ENCODE measurements at places on chromosomes 2 and 18. TPM values are rescaled to one million over a fixed set of nuclear protein-coding genes. Genes with fewer than 3 reads are reported as not detected.

The PREB gene
- total RNA-seq: 46.0 TPM

The DUSP19 gene
- total RNA-seq: 2.0 TPM

The ACP1 gene
- 87.8 TPM for total RNA-seq

The CXCR4 gene
- 2,047 TPM for total RNA-seq

The WNT10A gene
- 36.6 TPM for total RNA-seq

The CRYBA2 gene
- not detected for total RNA-seq

The DSEL gene
- 0.37 TPM for total RNA-seq

The NYAP2 gene
- 0.15 TPM for total RNA-seq

The NAT8 gene
- not detected for total RNA-seq

The C2orf81 gene
- total RNA-seq: 8.6 TPM

The SERPINB8 gene
- total RNA-seq: 22.1 TPM

The SP140L gene
- total RNA-seq: 154 TPM

The EFEMP1 gene
- not detected for total RNA-seq

The CACNB4 gene
- 1.1 TPM for total RNA-seq

The NTSR2 gene
- not detected for total RNA-seq

The MOGAT1 gene
- not detected for total RNA-seq

The FIGN gene
- not detected for total RNA-seq

DNA sequence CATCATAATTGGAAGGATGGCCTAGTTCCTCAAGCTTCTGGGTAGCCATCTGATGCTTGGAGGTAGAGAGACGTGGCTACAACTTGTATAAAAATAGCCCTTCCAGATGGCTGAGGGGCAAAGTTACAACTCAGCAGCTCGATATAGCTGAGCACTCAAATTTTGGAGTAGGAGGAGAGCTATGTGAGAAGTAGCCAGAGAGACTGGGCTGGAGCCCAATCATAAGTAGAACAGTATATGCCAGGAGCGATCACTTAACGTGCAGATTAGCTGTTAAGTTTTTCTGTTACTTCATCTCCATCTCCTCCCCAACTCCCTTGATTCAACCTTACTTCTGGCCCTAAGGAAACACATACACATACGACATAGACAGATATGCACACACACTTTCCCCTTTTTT lies 28.8 kb downstream of the CNRIP1 start:
- DNase-seq: no peak

DNA sequence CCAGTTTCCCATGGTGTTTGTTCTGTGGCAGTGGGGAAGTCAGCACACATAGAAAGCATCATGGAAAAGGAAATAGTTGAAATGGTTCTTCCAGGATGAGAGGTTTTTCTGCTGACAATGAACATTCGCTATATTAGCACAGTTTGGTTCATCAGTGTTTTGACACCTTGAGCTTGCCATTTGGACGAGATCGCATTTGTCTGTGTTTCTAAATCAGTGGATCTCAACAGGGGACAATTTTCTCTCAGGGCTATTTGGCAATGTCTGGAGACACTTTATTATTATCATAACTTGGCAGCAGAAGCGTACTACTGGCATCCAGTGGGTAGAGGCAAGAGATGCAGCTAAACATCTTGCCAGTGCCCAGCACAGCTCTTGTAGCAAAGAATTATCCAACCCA lies 74.6 kb downstream of the CD8B2 start:
- DNase-seq: no peak

- DNase-seq: no peak
Observed at GRCh38 chr2:12896318-12896982, 179.7 kb downstream of the TRIB2 start.

GRCh38 chr2:188181067-188181838 lies 110.4 kb upstream of the GULP1 start:
- no peak for DNase-seq

DNA sequence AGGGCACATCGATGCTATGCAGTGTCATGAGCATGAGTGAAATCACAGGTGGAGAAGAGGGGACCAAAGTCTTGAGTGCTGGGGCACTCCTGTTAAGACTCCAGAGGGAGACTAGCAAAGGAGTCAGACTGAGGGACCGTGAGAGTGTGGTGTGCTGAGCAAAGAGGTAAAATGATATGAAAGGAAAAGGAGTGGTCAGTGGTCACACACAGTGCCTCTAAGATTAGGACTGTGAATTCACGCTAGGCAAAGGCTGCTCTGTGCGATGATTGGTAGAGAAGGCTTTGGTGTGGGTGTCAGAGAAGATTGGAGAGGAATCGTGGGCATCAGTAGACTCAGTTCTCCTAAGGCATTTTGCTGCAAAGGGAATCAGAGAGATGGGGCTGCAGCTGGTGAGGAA lies 12.8 kb downstream of the SOCS6 start:
- no peak for DNase-seq

- no peak for DNase-seq
Observed at GRCh38 chr2:54274781-54275242, 18.8 kb upstream of the TSPYL6 start.

DNA sequence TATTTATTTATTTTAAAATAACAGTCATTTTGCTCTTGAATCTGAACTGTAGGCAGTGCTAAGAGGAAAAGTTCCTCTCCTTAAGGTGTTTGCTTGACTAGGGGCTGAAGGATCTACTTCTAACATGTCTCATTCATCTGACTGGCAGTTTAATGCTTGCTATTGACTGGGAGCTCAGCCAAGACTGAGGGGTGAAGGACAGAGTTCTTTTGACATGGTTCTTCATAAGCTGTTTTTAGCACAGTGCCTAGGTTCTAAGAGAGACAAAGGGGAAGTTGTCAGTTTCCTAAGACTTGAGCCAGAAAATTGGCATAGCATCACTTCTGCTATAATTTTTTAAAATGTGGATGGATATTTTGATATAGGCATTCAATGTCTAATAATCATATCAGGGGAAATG lies 73.0 kb downstream of the COMMD1 start:
- DNase-seq: peak; percentile 10

- DNase-seq: no peak
Observed at GRCh38 chr18:55088561-55088960, 129.3 kb upstream of the CCDC68 start.

- DNase-seq: no peak
Observed at GRCh38 chr2:165927353-165927752, 26.2 kb downstream of the TTC21B start.

- no peak for DNase-seq
Observed at GRCh38 chr2:208358758-208359631, 47.6 kb upstream of the PTH2R start.

DNA sequence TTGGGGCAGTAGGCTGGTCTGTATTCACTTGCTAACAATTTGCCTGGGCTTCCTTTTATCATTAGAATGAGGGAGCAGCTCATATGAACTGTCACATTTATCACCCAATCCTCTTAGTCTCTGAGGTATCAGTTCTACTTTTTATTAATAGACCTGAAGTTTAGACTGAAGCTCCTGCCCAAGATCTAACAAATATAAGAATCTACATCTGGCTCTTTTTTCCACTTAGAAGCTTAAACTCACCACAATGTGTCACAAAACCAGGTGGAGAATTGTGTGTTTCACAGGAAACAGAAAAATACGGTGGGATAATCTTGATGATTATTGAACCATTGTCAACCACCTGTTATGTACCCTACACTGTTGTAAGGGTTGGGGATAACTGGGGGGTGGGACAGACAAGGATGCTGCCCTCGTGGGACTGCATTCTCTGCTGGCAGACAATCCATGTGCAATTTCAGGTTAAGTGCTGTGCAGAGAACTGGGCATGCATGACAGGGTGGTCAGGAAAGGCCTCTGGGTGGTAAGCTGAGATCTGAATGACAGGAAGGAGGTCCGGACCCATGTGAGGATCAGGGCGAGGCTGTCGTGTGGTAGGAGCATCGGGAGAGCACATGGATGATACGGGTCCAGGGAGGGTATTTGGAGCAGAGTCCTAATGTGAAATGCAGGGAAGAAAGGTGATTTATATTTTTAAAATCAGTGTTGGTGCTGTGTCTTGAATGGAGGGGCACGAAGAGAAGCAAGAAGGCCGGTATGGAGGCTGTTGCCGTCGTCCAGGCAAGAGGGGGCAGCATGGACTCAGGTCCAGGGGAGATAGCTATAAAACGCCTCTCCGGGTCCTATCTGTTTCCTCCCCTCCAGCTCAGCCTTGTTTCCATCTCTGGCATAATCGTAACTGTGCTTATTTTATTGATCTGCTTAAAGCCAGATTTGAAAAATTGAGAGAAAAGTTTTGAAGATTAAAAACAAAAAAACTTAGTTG lies 17.6 kb downstream of the MYL12B start:
- peak; percentile 62 for DNase-seq

GRCh38 chr2:191113761-191114160 lies 37.0 kb downstream of the STAT4 start:
- no peak for DNase-seq

GRCh38 chr2:179513181-179513580 lies 248.5 kb upstream of the SESTD1 start:
- no peak for DNase-seq

GRCh38 chr18:70553936-70554260 lies 265.1 kb downstream of the SOCS6 start:
- no peak for DNase-seq

GRCh38 chr2:240259201-240259923 lies 118.9 kb upstream of the OTOS start:
- no peak for DNase-seq

DNA sequence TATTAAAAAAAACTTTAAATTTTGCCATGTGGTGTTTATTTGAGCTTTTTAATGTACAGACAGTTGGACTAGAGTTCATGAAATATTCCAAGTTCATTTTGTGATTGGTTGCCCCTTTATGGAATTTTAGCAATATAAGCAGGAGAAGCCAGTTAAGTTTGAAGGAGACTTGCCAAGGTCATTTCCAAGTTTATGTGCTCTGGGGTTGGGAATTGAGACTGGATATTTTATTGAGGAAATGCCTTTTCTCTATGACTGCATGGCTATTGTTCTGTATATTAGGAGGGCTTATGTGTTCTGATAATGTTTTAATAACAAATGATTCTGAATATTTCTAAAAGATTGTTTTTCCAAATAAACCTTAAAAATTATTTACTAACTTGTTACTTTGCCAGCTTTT lies 67.0 kb upstream of the TCF4 start:
- DNase-seq: no peak

GRCh38 chr2:205800773-205801172 lies 118.5 kb downstream of the NRP2 start:
- DNase-seq: no peak

DNA sequence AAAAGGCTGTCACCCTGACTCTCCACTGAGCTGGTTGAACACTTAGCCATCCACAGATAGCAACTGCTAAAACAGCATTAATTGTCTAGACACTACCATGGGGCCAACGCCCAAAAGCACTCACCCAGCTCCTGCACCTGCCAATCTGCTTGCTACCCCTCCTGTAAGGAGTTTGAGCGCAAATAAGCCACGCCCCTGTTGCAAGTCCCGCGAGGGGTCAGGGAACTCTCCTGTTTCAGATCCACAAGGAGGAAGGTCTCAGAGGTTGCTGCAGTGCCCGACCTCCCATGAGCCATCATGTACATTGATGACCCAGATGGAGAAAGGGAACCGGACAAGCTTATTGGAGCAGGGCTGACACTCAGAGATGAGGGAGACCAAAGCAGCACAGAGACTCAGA lies 106.8 kb downstream of the ZNF516 start:
- DNase-seq: no peak

DNA sequence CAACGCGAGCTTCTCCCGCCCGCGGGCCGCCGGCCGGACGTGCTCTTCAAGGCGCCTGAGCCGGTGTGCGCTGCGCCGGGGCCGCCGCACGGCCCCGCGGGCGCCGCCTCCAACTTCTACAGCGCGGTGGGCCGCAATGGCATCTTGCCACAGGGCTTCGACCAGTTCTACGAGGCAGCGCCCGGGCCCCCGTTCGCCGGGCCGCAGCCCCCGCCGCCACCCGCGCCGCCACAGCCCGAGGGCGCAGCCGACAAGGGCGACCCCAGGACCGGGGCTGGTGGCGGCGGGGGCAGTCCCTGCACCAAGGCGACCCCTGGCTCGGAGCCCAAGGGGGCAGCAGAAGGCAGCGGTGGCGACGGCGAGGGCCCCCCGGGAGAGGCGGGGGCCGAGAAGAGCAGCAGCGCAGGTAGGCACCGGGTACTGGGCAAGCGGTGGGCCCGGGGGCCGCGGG lies 676 bp downstream of the HOXD11 start:
- DNase-seq: no peak

- DNase-seq: peak; percentile 55
Observed at GRCh38 chr18:9404565-9405060, 70.0 kb downstream of the TWSG1 start.

- DNase-seq: peak; percentile 8
Observed at GRCh38 chr18:49949951-49950395, 136.6 kb upstream of the ACAA2 start.

GRCh38 chr2:212709280-212709679 lies 170.7 kb upstream of the ERBB4 start:
- no peak for DNase-seq

DNA sequence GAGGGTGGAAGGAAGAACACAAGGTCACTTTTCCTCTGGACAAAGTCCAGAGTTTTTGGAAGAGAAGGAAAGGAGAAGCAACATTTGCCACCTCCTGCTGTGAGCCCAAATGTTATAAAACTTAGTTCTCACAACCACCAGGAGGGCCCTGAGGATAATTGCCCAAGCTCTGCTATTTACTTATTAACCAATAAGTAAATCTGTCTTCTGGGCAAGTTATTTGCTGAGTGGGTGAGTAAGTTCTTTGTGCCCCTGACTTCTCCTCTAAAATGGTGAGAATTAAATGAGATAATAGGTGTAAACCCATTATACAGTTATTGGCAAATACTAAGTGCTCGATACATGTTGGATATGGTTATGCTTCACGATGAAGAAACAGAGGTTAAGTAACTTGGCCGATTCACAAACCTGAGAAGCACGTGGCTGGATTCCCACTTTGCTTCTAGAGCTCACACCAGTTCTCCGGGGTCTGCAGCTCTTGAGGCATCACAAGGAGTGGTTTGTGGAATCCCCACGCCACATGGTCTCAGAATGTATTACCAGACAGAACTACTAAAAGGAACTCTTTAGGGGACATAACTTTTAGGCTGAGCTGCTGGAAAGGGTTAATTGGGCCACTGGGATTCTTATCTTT lies 164.1 kb downstream of the MYCN start:
- DNase-seq: no peak

GRCh38 chr2:104638190-104638858 lies 215.6 kb upstream of the POU3F3 start:
- DNase-seq: no peak

GRCh38 chr2:147686365-147686764 lies 158.5 kb upstream of the ACVR2A start:
- no peak for DNase-seq

GRCh38 chr18:42157420-42157819 lies 202.4 kb downstream of the PIK3C3 start:
- no peak for DNase-seq

- DNase-seq: no peak
Observed at GRCh38 chr2:184363213-184363612, 235.1 kb upstream of the ZNF804A start.
